Suppressor macrophage treated with lipopolysaccharide for 4 hours (primary cell): ENCODE measurements at places on chromosomes 4 and X.
A peak's percentile ranks its signal among the peaks of the same experiment; 100 is the strongest.

GRCh38 chr4:110163327-110164069 is 34.9 kb downstream of the ELOVL6 start:
- no peak for DNase-seq

DNA sequence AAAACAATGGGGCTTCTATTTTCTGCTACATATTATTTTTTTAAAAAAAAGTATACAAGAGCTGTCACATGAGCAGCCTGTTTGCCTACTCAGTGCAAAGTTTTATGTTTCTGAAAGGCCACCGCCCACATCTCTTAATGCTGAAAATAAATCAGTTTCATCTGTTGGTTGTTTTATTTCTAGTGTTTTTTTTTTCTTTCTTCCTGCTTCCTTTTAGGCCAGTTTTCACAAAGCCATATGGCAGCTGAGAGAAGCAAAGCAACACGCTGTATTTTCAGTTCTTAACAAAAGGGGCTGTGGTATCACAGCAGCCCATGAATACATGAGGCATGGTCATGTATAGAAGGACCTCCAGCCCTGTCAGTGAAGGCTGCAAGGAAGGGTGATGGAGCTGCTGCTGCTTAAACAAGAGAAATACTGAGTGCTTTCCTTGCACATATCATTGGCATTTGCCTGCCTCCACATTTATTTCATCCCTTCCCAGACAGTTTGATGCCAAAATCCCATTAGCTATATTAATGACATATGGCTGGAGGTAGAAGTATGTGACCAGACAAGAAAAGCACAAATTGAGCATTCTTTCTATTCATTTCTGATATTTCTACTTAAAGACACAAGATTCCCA is 172.5 kb downstream of the PCDH18 start:
- no peak for DNase-seq

GRCh38 chr4:65457011-65457410 is 213.3 kb downstream of the EPHA5 start:
- no peak for DNase-seq

DNA sequence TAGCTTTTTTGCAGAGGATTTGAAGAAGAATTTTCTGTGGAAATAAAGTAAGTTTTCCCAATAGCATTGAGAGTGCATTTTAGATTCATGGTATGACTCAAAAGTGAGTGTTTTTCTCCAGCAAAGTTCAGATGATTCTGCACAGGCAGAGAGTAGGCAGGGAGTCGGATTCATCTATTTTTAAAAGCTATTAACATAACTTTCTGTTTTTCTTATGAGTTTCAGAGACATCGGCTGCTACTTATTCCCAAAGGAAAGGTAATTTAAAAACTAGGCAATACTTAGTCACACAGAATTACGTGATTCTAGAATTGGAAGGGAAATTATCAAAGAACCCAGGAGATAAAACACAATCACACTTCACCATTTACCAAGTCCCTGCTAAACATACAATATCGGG is 4.4 kb downstream of the CCDC110 start:
- no peak for DNase-seq

GRCh38 chr4:159283696-159284095 is 180.8 kb downstream of the RAPGEF2 start:
- DNase-seq: peak; percentile 37

DNA sequence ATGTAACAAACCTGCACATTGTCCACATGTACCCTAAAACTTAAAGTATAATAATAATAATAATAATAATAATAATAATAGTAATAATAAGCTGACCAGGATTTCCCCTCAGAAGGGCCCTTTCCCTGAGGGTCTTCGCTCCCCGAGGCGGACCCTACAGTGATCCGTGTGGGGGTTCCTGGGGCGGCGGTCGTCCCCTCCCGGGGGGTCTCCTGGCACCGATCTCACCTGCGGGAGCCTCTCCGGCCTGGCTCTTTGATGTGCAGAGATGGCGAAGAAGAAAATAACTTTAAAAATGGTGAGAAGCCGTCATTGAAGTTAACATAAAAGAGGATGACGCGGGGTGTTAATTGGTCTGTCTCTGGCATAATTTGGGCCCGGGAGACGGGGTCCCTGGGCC is 48.2 kb upstream of the PPP2R3B start:
- DNase-seq: no peak

DNA sequence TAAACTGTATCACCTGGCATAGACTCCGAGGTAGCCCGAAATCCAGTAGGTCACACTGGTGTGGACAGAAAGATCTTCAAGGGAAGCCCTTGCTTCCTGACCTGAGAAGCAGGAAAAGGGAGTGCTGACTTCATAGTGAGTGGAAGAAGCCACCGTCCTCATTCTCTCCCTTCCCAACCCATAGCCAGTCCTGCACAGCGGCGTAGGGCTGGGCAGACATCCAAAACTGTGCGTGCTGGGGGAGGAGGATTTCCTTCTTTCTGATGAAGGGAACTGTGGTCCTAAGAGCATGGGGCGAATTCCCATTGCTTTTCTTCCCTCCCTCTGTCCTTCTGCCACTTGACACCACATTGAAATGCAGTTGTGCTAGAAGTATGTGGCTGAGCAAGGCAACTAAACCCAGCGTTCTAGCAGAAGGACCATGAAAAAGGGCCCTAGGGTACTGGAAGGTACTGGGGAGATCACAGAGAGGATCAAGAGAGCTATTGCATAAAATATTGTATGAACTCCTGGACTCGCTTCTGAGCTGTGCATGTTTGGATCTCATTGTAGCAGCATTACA is 66.9 kb downstream of the STOX2 start:
- no peak for DNase-seq

DNA sequence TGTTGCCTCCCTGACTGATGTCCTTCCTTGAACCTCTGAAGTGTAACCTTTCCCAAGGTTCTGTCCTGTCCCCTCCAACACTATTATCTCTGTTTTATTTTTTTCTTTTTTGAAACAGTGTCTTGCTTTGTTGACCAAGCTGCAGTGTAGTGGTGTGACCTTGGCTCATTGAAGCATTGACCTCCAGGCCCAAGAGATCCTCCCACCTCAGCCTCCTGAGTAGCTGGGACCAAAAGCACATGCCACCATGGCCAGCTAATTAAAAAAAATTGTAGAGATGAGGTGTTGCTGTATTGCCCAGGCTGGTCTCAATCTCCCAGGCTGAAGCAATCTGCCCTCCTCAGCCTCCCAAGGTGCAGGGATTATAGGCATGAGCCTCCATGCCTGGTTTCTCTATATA is 59.0 kb downstream of the EDA start:
- no peak for DNase-seq

GRCh38 chrX:136806891-136807410 is 26.2 kb upstream of the ARHGEF6 start:
- no peak for DNase-seq

GRCh38 chr4:119028296-119028695 is 107.3 kb upstream of the MYOZ2 start:
- no peak for DNase-seq

GRCh38 chr4:15521442-15522039 is 51.9 kb downstream of the CC2D2A start:
- DNase-seq: no peak

- DNase-seq: no peak
Observed at GRCh38 chr4:79288185-79288584, 37.7 kb downstream of the NAA11 start.

DNA sequence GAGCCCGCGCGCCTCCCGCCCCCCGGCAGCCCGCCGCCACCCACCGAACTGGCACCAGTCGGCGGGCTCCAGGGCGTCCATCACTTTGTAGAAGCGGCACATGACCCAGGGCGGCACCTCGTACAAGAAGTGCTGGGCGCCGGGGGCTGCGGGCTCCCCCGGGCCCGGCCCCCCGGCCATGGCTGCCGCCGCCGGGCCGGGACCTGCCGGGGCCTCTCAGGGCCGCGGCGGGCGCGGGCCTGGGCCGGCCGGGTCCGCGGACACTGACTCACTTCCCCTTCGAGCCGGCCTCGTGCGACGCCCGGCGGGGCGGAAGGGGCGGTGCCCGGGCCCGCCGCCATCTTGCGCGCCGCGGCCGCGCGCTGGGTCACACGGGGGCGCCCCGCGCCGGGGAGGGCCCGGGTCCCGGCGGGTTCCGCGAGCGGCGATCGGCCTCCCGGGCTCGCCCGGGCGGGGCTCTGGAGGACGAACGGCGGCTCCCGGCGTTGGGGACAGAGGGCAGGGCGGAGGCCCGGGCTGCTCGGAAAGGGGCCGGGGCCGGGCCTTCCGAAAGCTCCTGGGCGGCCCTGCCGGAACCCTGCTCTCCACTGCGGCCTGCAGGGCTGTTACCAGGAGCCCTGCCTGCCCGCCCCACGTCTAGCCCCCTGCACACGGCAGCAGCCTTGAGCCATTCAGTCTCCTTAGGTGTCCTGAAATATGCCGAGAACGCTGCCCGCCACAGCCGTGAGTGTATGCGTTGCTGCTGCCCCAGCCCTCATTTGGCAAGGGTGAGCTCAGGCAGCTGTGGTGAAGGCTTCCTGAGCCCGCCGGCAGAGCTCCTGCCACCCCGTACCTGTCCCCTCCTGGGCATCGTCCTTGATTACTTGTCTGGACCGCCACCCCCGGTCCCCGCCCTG is at the start of gene IRAK1:
Gene IRAK1, minus strand, starts transcription at position 270 of the 896 bp plus-strand sequence. Its CDS starts 90 bp downstream, at position 180.
- DNase-seq: peak; percentile 83

GRCh38 chrX:73943693-73944562 is 360.1 kb upstream of the ZCCHC13 start:
- peak; percentile 88 for DNase-seq

- DNase-seq: no peak
Observed at GRCh38 chr4:111994392-111994791, 150.9 kb upstream of the FAM241A start.

DNA sequence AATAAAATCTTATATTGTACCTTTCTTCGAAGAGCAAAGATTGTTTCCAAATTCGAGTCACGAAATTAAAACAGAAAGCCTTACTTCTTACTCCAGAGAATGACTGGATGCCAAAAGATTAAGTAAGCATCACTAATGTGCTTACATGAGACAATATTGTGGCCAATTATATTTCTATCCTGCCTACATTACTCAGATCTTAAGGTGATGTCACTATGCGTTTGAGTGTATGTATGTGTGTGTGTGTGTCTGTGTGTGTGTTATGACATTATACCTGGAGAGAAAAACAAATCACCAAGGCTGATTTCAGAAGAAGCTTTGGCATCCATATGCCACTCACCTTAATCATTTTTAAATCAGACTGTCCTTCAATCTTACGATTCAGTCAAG is 556.3 kb downstream of the PPARGC1A start:
- DNase-seq: peak; percentile 60

GRCh38 chrX:7083021-7083420 is 64.5 kb upstream of the STS start:
- no peak for DNase-seq

DNA sequence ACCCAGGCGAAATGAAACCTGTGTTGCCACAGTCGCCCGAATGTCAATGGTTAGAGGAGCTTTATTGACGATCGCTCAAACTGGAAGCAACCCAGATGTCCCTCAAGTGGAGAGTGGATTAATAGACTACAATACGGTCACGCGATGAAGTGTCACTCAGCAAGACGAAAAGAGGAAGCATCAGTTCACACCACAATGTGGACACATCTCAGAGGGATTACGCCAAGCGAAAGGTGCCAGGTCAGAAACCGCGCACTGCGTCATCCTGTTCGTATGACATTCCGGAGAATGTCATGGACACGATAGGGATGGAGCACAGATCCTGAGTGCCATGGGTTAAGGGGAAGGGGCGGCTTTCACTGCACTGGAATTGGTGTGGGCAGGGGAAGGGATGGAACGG is 111.7 kb downstream of the HMX1 start:
- no peak for DNase-seq

DNA sequence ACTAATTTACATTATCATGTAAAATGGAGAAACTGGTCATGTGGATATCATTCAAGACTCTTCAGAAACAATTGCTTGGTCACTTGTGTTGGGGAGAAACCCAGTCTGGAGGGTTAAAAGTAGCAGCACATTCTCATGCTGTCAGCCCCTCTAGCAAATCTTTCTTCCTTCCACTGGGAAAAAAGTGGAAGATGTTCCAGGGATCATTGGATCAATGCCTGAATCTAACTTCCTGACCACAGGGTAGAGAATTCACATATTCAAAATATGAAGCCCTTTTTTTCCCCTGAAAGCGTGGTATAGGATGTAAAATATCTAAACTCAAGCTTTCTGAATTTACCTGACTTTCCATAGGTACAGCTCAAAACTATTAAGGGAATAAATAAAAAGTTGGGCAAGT is 98.0 kb downstream of the CXCL13 start:
- DNase-seq: no peak

GRCh38 chrX:47859686-47860085 is 23.0 kb downstream of the ZNF81 start:
- no peak for DNase-seq

- peak; percentile 43 for DNase-seq
Observed at GRCh38 chrX:54891573-54891972, 29.1 kb upstream of the TRO start.

DNA sequence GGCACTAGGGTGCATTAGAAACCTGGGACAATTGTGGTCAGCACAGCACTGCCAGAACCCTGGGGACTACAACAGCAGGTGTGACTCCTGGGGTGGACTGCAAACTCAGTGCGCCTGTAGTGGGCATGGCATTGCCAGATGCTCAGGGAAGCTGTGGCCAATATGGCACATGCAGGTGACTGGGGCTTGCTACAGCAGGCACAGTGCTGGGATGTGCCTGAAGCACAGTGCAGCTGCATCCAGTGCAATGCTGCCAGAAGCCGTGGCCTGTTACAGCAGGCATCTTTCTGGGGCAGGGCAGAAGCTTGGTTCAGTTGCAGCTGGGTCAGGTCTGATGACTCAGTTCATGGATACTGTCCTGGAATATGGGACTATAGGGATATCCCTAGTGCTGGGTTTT is 445.8 kb downstream of the CCSER1 start:
- DNase-seq: no peak

DNA sequence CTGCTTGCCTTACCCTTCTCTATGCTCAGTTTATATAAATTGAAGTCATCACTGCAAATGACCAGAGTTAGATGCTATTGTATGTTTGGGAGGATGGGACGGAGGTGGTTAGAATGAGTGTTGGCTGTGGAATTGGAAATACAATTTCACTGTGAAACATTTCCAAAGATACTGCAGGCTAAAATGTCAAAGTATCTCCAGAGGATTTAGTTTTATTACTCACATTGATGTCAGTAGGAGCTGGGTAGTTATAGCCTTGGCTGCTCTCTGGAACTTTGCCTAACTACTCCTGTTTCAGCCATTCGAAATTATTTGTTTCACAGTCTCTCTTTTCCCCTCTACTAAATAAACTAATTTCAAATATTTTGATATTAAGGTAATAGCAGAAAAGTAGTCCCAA is 92.6 kb upstream of the PPP3CA start:
- no peak for DNase-seq

GRCh38 chr4:25834411-25835107 is 28.2 kb downstream of the SEL1L3 start:
- DNase-seq: no peak
